ENCODE measurements at places on chromosomes 3 and 15. TPM values are rescaled to one million over a fixed set of nuclear protein-coding genes. Genes with fewer than 3 reads are reported as not detected.

The CEP152 gene
- total RNA-seq: 3.9 TPM

The LMAN1L gene
- not detected for total RNA-seq

The TRIM42 gene
- total RNA-seq: not detected

The ATP13A5 gene
- total RNA-seq: not detected

The CFAP161 gene
- not detected for total RNA-seq

The C3orf20 gene
- total RNA-seq: 0.08 TPM

The CTXND1 gene
- not detected for total RNA-seq

The SFMBT1 gene
- total RNA-seq: 8.5 TPM

The GOLGA6L2 gene
- total RNA-seq: not detected

The ZIC1 gene
- total RNA-seq: not detected

All from A549 treated with Hydrocortisone at 1 μM for 4 hours (cell line).